Germinal center (tissue), 1 donor: ENCODE measurements at places on chromosomes 1 and 21.

GRCh38 chr1:67227196-67227595 lies 60.9 kb downstream of the IL23R start:
- DNase-seq, result no peak

GRCh38 chr1:185533596-185533995 lies 200.6 kb upstream of the HMCN1 start:
- no peak for DNase-seq

GRCh38 chr1:178871551-178872320 lies 859 bp upstream of the ANGPTL1 start:
- no peak for DNase-seq

DNA sequence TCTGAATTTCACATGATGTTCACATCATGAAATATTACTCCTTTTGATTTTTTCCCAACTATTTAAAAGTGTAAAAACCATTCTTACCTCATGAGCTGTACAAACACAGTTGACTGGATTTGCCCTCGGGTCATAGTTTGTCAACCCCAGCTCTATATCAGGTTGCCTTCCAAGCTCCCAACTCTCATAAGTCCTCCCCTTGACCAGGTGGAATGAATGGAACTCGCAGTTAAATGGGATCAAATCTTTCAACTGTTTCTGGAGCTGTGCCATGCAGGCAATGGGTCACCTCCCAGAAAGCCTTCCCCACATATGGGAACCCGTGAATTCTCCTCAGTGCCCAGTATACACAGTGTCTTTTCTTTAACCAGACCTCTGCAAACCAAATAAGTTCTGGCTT lies 169.8 kb upstream of the FOXD3 start:
- no peak for DNase-seq

DNA sequence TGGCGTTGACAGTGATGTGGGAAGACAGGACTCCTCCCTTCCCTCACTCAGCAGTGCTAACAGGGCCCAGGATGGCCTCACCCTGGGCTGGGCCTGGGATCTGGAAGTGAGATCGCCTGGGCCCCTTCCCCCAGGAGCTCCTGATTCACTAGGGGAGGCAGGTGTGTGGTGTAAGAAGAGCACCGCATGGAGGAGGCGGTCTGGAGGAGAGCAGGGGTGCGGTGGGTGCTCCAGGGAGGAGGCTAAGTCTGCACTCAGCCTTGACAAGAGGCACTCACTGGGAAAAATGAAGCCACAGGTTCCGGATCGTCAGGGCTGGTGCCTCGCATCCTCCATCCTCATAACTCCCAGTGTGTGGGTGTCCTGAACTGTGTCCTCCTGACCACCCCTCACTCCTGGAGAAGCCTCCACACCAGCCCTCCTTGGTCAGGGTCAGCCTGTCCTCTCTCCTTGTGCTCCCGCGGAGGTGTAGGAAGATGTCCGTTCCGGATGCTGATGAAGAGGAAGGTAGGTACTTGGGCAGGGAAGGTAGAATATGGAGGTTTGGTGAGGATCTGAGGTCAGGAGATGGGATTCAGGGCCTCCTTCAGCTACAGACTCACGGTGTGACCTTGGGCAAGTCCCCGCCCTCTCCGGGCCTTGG lies 142.1 kb upstream of the WNT4 start:
- no peak for DNase-seq

- DNase-seq, result no peak
Measured at GRCh38 chr1:89391686-89392085, 27.8 kb downstream of the GBP6 start.

DNA sequence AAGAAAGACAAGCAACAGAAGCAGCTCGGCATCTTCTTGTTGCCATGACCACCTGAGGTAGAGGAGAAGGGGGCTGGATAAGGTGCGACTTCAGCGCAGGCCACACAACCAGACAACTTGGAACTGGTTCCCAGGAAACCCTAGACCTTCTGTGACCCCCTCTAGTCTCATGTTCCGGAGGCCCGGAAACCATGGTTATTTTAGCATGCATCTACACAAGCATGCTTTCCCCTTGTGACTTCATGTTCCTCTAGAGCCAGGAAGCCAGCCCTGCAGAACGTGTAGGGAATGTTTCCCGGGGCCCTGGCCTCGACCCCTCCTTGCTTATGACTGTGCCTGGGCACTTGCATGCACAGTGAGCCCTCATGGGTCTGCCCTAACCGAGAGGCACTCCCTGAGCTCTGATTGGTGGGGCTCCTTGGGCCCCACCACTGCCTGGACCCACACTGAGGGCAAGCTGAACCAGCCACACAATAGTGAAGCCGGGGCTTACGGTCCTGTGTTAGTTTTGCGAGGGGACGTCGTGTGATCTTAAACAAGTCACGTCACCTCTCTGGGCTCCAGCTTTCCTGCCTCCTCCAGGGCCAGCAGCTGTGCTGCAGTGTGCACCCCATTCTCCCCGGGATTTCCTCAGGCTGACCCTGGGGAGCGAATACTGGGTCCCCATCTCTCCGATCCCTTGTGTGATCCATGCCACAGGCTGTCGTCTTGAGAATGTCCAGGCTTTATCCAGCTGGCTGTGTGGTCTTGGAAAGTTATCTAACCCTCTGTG lies 12.0 kb upstream of the MX2 start:
- no peak for DNase-seq

DNA sequence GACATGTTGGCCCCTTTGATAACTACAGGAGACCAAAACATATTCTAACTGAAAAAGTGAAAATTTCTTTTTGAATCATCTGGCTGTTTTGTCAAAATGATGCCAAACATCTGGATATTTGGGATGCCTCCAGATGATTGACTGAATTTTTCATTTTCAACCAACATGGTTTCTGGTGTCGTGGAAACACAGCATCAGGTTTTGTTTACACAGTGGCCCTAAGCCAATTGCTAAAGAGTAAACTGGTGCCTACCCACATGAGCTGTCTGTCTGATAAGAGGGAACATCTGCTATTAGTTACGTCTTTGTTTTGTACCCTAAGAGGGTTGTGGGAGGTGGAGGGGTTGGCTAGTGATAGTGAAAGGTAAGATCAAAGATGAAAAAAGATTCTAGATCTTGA lies 204.8 kb downstream of the KCNK2 start:
- no peak for DNase-seq

GRCh38 chr1:224113545-224113917 lies 380 bp upstream of the FBXO28 start:
- DNase-seq, result no peak

GRCh38 chr1:206558794-206559671 lies 51.7 kb downstream of the RASSF5 start:
- DNase-seq, result peak; percentile 70

GRCh38 chr1:213790565-213790964 lies 197.2 kb upstream of the PROX1 start:
- no peak for DNase-seq

- no peak for DNase-seq
Measured at GRCh38 chr1:221543529-221544120, 198.3 kb downstream of the DUSP10 start.

GRCh38 chr1:30005972-30006619 lies 717.3 kb downstream of the MATN1 start:
- DNase-seq, result no peak

DNA sequence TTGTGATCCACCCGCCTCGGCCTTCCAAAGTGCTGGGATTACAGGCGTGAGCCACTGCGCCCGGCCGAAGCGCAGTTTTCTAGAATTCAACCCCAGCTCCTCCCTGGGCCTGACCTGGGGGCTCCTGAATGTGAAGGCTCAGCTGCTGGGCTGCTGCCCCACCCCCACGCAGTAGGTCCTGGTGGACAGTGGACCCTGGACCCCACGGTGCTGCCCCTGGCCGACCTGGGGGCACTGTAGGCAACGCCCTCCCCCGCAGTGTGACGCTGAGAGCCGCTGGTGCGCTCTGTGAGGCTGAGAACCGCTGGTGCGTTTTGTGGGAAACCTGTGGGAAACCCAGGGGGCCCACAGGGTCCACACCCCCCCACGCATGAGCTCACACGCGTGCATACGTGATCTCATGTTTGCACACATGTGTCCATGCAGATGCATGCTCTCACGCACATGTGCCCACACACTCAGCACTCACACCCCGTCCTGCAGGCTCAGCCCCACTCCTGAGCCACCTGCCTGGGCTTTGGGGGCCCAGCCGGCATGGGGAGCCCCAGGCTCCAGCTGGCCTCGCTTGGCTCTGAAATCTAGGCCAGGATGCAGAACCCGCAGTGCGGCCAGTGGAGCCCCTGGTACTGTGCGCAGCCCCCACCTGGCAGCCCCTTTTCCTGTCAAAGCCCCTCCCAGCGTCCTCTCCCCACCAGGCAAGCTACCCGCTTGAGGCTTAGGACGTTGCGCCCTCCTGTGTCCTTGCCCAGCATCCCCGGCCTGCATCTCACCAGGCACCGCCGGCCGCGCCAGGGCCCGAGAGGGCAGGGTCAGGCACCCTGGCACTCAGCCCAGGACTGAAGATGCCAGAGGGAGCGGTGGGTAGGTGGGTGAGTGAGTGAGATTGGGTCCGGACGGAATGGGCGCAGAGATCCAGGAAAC lies 67.7 kb downstream of the COL18A1 start:
- no peak for DNase-seq

GRCh38 chr1:200279810-200280411 lies 129.9 kb downstream of the ZNF281 start:
- peak; percentile 28 for DNase-seq

DNA sequence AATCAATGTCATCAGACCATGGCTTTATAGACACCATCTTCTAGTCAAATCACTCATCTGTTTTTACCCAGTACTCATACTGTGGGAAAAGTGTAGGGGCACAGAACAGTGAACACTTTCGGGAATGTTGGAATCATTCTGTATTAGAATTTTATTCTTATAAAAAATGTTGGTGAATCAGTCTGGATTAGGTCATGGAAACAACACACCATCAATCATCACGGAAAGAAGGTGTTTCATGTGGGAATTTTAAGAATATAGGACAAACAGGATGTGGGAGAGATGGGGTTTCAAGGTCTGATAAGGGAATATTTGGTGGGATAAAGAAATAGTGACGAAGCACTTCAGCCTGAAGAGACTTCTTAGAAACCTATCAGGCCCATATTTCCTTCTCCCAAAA lies 17.3 kb downstream of the GBP1 start:
- no peak for DNase-seq

DNA sequence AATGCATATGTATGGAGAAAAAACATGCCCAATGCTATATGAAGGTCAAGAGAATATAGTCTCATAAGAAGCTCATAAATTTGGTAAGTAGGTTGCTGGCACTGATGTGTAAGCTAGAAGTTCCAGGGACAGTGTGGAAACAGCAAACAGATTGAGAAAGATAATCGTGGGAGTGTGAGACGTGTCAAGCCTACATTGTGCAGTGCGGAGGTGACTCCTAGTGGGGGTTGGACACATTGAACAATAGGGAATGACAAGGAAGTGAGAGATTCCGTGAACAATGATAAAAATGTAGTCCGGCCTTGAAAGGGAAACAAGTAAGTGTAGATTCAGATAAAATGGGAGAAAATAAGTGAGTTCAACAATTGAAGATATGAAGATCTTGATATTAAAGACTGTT lies 788.4 kb upstream of the PRMT6 start:
- no peak for DNase-seq

DNA sequence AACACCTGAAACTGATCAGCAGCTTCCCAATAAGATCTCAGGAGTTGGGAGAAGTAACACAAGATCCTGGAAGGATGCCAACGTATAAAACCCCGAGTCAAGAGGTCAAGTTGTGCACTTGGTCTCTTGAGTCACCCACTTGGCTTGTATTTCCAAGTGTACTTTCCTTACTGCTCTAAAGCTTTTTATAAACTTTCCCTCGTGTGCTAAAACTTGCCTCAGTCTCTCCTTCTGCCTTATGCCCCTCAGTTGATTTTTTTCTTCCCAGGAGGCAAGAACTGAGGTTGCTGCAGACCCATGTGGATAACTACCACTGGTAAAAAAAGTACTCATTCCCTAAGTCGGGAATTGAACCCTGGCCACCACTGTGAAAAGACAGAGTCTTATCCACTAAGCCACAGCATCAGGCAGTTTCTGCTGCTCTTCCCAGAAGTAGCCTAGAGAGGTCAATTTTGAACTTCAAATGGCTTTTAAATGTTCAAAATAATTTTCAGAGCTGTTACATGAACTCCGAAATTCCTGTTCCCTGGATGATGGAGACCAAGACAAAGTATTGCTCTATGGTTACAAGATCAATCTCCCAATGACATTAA lies 28.9 kb downstream of the ITLN2 start:
- DNase-seq, result no peak

GRCh38 chr1:226637147-226637935 lies 88.8 kb downstream of the STUM start:
- DNase-seq, result no peak

DNA sequence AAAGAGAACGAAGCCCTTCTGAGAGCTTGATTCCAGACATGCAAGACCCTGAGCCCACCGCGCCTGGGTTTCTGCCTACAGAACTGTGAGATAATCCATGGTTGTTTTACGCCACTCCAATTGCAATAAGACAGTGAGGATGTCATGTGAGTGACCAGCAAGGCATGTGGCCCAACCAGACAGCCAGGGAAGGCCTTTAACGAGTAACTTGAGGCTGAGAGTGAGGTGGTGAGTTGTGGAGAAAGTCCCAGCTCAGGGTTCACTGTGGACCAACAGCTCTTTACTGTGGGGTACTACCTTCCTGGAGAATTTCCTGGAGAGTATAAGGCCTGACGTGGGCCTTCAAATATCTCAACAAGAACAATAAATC lies 153.9 kb downstream of the ETS2 start:
- no peak for DNase-seq

GRCh38 chr1:190183588-190183987 lies 294.1 kb downstream of the BRINP3 start:
- DNase-seq, result no peak

DNA sequence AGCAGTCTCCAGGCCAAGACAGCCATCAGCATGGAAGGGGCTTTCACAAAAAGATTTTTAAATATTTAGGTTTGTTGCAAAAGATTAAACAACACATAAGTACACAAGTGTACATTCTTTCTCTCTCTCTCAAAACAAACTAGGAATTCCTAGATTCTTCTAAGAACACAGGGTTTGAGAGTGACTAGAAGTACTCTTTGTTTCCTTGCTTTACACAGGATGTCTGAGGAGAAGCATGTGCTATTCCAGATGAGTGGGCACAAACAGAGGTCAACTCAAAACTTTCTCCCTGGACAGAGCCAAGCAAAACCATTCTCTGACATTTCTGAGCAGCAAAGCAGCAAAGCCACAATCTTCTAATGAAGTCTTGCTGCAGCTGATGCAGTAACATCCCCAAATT lies 210.6 kb upstream of the HOOK1 start:
- no peak for DNase-seq

DNA sequence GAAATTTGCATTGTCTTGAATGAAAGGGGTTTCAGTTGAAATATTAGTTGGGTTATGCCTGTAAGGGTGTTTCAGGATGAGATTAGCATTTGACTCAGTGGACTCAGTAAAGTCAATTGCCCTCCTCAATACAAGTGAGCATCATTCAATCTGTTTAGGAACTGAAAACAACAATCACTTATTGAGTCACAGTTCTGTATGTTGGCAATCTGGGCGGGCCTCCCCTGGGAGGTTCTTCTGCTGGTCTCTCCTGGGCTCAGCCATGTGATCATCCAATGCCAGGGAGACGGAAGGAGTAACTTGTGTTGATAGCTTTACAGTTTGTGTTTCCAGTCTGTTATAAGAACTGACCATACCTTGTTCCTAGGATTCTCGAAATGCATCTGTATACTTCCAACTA lies 262.9 kb upstream of the RUNX1 start:
- DNase-seq, result no peak
